ENCODE measurements at places on chromosomes 12 and 14.
A peak's percentile ranks its signal among the peaks of the same experiment; 100 is the strongest.

- no peak for DNase-seq
These were observed 14.1 kb upstream of the LRP1-AS start for GRCh38 chr12:57161491-57161890.

- DNase-seq: no peak
These were observed 683.4 kb downstream of the TMEM121 start for GRCh38 chr14:106209755-106210154.

GRCh38 chr14:87045246-87045645 lies 947.7 kb downstream of the GALC start:
- DNase-seq: no peak

DNA sequence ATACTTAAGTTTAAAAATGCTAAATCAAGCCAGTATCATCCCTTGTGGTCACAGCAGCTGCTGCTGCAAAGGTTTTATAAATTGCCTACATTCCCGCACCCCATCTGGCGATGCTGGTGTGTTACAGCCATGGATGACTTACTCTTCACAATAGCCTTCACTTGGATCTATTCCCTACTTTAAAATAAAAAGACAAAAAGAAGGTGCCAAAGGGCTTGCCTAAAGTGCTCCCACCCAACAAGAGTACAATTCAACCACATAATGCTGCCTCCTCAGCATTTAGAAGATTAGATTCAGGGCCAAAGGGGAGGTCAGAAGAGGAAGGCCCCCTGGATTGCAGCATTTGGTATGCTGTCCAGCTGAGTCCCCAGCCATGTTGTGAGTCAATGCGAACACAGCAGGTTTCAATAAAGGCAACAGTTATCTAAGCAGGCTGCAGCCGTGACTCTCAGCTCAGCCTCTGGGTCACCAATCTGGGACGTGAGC lies 176.1 kb downstream of the DAD1 start:
- no peak for DNase-seq

DNA sequence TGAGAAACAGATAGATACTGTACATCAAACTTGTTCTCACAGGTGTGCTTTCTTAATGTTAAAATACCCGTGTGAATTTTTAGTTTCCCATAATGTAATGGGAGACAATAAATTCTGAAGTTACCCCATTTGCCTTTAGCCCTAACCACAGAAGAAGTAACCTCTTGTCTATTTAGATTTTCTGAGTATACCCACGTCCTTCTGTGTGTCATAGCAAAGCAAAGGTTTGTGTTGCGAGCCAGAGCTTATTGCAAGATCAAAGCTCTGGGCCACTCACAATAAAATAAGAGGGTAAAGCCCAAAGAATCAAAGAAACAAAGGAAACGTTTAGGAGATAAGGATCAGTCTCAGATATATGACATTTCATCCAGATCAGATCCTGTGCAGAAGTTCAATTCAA lies 73.9 kb downstream of the BMP4 start:
- no peak for DNase-seq

DNA sequence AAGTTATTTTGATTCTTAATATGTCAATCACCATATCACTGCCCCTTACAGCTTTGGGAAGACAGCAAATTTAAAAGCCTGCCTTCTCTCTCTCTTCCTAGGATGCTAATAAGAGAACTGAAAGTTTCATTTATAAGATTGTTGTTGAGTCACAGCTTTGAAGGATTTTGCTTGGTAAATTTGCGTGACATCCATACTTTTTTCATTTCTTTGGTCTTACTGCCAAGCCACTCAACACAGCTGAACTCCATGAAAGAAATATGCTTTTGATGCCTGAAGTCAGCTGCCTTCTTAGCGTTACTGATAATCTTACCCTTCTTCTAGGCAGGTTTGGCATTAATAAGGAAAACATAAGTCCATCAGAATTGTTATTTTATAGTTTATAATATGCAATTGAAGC lies 155.0 kb downstream of the CRADD start:
- DNase-seq: no peak

GRCh38 chr14:32006263-32007110 lies 70.6 kb upstream of the ARHGAP5 start:
- no peak for DNase-seq

- no peak for DNase-seq
These were observed 46.2 kb downstream of the SLC38A1 start for GRCh38 chr12:46222636-46223035.

- DNase-seq: no peak
These were observed 317.1 kb downstream of the BCAT1 start for GRCh38 chr12:24631676-24632426.

- no peak for DNase-seq
These were observed 320.1 kb upstream of the RTL1 start for GRCh38 chr14:101223561-101224162.

DNA sequence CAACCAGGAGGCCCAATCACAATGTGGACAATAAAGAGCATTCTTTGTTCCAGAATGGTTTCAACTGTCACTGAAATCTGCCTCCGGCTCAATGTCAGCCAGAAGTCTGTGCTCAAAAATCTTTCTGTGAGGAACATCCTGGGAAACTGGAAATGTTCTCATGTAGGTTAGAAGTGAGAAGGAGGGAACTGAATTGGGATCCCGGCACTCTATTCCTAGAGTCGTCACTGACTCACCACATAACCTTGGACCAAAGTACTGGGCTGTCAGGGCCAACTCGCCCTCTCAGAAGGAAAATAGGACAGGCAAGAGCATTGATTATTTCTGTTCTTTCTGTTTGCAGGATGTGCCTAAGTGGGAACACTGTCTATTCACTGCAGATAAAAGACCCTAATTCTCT lies 57.6 kb downstream of the PRKAB1 start:
- DNase-seq: no peak

GRCh38 chr14:23727566-23728335 lies 91.6 kb downstream of the DHRS2 start:
- no peak for DNase-seq

DNA sequence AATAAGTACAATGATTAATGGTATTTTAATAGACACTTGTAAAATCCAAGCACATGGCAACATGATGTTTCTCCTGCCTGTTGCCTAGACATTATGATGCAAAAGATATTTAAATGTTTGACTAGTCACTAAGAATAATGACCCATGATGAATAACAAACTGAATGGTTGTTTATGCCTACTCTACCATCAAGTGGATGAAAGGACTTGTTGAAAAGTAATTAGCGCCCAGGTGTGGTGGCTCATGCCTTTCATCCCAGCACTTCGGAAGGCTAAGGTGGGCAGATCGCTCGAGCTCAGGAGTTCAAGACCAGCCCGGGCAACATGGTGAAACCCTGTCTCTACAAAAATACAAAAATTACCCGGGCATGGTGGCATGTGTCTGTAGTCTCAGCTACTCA lies 30.7 kb downstream of the KIF21A start:
- no peak for DNase-seq

DNA sequence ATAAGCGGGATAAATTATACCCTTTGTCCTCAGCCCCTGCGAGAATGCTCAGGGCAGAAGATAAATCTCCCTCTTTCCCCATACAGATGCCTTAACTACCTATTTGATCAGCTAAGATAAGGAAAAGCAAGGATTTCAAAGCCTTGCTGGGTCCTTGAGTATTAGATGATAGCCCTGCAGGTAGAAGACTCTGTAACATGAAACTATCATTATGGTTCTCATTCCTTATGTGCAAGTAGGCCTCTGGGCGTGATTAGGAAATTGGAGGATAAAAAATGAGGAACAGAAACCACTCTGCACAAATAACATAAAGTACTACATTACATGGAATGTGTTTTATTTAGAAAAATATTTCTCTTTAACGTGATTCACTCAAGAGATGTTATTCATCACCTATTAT lies 14.5 kb upstream of the WDR89 start:
- no peak for DNase-seq

- DNase-seq: no peak
These were observed 4.7 kb downstream of the RARG start for GRCh38 chr12:53227341-53227740.

GRCh38 chr14:65414961-65415589 lies 2.5 kb downstream of the FUT8 start:
- no peak for DNase-seq

- no peak for DNase-seq
These were observed 1.0 kb downstream of the ORMDL2 start for GRCh38 chr12:55818886-55819285.

- DNase-seq: peak; percentile 83
These were observed 4.1 kb downstream of the TNFAIP2 start for GRCh38 chr14:103127356-103127755.

DNA sequence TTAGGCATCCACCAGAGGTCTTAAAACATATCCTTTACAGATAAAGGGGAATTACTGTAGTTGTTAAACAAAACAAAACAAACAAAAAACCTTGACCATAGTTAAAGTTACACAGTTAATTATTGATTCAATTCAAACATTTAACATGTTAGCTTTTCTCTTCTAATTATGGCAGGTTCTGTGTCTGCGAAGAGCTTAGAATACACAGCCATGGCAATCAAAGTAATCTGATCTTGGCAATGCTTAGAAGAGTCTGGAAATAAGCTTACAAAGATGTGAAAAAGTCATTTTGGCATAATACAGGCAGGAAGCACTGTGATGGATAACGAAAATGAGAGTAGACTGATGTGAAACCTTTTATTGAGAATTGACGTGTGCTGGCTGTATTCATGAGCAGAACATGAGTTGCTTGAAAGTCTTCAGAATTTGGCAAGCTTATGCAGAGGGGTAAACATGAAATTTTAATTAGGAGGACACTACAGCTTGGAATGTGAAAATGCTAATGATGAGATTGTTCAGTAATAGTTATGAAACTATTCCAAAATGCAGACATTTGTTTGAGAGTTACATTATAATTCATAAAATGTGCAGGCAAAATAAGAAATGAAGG lies 629.6 kb downstream of the FSCB start:
- no peak for DNase-seq

DNA sequence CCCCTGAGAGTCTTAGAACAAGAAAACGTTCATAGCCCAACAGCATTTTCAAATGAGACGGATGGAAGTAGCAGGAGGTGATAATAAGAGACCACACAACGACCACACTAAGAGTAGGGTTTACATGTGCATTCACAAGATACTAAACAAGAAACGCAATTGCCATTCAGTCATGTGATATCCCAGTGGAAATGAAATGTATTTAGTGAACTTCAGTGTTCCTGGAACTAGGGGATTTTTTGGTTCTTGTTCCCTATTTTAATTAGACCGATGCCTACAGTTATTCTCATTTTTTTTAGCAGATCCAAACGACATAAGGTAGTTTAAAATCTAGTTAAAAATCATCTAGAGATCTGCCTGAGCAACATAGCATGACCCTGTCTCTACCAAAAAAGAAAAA lies 150.0 kb downstream of the GPR65 start:
- DNase-seq: no peak

- no peak for DNase-seq
These were observed 1.6 kb upstream of the DGKA start for GRCh38 chr12:55929306-55929791.

DNA sequence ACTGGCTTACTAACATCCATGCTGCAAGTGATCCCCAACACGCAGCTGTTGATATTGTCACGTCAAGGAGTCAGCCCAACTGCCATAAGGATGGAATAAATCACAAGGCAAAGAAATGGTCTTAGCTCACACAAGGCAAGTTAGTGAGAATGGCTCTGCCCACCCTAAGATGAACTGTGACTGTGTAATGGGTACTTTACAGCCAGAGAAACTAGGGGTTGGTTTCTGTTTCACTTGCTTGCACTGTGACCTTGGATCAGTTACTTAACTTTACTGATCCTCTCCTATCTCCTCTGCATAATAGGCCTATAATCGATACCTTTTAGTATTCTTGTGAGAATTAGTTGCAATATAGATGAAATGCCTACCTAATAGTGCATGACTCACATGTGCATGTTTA lies 52.2 kb upstream of the ANO2 start:
- DNase-seq: no peak

- DNase-seq: no peak
These were observed 12.9 kb upstream of the CORO1C start for GRCh38 chr12:108744021-108744897.

DNA sequence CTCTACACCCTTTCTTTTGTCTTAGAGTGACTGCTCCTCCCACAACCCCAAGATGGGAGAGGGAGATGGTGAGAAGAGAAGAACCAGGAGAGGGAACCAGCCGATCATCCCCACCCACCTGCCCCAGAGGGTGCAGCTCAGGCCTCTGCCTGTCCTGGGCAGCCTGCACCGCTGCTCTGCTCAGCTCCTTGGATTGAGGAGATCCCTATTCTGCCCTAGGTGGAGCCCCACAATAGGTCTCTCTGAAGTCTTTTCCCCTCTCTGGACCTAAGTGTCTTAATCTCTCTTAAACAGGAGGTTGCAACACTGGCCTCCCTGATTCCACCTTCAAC lies 2.2 kb downstream of the ANKRD33 start:
- DNase-seq: peak; percentile 56

DNA sequence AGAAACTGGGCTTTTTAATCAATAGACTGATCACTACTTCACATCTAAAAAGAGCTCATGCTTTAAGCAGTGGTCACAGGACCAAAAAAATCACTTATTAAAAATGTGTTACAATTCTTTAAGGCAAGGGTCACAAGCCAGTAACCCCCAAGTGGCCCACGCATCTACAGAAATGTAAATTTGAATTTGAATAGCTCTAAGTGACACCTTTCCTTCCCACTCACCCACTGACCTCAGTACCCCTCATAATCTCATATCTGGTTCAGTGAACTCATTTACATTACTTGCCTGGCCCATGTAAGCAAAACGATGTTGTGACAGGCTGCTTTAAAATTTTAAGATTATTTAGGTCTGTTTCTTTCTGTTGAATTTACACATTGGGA lies 27.4 kb downstream of the NELL2 start:
- no peak for DNase-seq

DNA sequence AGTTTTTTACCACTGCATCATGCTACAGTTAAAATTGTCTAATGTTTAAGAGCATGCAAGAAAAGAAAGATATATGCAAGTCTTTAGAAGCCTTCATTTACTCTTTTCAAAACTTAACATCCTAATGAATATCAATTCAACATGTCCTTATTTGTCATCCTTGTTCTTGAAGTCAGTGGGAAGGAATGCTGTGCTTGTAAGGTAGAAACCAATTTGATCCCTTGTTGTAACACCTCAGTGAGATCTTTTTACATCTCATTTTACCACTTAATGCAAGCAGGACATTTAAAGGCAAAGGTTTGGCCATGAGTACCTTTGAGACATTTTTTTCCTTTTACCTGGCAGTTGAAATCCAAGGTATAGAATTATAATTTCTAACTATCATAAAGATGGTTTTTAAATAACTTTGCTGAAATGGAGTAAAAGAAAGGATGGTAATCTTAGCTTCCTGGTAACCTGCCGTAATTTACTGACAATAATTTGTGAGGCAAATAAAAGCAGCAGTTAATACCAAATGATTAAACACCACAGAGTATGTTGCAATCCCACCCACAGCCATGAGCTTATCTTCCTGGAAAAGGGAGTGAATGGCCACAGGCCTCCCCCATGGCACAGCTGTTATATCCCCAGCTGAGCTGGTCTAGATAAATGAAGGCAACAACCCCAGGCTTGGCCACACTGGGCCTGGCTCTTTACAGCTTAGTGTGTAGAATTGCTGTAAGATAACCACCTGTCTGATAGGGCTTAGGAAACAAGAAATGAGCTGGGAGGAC lies 33.2 kb upstream of the STRN3 start:
- no peak for DNase-seq

Measured in chondrocyte (in vitro differentiated cells).